ENCODE measurements at places on chromosomes 7 and 10.
A peak's percentile ranks its signal among the peaks of the same experiment; 100 is the strongest.

DNA sequence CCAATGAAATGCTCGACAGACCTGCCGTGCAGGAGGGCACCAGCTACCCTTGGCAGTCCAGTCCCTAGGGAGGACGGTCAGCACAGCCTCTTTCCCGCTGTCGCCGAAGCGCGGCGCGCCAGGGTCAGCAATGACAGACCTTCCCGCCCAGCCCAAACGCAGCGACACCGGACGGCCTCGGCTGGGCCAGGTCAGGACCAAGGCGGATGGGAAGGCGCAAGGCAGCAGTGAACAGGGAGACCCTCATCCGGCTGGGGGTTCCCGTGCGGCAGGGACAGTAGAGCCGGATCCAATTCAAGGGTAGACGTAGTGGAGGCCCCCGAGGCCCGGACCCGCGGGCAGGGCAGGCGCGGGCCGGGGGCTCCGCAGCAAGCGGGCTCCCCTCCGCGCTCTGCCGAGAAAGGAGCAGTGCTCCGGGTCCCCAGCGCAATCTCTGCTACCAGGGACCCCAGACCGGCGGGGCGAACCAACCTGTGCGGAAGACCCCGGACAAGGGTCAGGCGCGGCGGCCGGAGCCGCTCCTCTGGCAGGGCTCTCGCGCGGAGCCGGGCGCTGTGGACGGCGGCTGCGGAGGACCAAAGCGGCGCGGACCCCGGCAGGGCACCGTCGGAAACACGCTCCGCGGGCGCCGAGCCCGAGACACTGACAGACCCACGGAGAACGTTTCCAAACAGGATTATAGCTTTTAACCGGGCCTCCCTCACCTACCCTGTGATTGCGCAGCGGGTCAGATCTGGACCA, at the start of gene SEC31B:
Gene SEC31B, minus strand, starts transcription at position 551 of the 741 bp plus-strand sequence. CDS start 2,909 bp downstream, outside the sequence.
- no peak for DNase-seq

GRCh38 chr7:2233926-2234325, 1.2 kb upstream of the MAD1L1 start:
- DNase-seq: no peak

DNA sequence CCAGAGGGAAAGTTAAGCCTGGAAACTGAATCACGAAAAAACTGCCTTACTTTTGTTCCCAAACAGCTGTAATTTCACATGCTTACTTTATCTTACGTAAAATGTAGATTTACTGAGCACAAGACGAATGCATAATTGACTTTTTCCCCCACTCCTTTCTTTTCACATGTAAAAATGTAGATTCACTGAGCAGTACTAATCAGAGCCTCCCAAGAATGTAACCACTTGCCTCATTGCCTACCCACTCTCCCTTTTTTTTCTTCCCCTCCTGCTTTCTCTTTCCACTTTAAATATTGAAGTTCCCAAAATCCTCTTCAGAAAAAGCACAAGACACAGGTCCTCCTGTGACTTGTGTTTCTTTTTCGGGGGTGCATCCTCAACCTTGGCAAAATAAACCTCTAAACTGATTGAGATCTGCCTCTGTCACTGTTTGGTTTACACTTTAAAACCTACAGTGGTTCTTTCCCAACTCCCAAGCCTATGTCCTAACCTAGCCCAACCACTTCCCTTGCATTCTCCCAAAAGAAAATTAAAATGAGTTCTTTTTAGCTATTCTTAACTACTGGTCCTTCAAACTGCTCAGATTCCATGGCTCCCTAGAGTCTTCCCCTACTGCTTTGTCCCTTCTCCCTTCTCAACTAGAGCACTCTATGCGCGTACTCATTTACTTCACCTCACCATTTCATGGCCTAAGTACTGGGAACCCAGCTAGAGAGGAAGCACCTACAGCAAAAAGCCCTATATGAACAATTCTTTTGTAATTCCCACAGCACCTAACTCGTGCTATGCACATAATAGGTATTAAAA, 236.6 kb upstream of the MKLN1 start:
- DNase-seq: no peak

DNA sequence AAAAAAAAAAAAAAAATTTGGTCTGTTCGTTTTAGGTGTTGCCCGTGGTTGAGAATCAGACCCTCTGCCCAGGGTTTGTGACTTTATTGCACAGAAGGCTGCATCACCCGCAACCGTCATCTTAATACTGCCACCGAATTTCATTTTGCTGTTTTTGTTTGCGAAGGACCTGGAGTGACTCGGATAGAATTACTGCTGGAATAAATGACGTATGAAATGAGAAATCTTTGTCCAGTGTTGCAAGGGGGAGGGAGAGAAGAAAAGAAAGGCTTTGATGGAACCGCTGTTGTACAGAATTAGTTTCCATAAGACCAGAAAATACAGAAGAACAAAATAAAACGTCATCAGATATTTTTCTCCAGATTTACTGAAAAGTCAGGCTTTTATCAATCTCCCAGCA, 103.3 kb downstream of the GALNT17 start:
- DNase-seq: no peak

GRCh38 chr7:45446195-45446944, 127.8 kb upstream of the ADCY1 start:
- DNase-seq: no peak

DNA sequence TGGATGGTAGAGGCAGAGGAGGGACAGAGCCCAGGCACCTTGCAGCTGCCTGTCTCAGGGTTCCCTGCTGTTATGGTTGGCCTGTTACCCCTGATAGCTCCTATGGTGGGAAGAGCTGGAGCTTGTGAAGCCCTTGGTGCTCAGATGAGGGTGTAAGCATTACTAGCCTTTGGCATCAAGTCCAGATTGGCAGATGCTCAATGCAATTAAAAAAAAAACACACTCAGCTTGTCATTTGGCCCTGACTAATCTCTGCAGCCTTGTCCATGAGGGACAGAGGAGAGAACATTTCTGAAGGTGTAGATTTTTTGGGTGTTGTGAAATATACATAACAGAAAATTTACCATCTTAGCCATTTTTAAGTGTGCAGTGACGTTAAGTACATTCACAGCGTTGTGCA, 86.3 kb downstream of the PLPP4 start:
- no peak for DNase-seq

GRCh38 chr10:63819753-63820329, 298.6 kb downstream of the REEP3 start:
- DNase-seq: no peak

DNA sequence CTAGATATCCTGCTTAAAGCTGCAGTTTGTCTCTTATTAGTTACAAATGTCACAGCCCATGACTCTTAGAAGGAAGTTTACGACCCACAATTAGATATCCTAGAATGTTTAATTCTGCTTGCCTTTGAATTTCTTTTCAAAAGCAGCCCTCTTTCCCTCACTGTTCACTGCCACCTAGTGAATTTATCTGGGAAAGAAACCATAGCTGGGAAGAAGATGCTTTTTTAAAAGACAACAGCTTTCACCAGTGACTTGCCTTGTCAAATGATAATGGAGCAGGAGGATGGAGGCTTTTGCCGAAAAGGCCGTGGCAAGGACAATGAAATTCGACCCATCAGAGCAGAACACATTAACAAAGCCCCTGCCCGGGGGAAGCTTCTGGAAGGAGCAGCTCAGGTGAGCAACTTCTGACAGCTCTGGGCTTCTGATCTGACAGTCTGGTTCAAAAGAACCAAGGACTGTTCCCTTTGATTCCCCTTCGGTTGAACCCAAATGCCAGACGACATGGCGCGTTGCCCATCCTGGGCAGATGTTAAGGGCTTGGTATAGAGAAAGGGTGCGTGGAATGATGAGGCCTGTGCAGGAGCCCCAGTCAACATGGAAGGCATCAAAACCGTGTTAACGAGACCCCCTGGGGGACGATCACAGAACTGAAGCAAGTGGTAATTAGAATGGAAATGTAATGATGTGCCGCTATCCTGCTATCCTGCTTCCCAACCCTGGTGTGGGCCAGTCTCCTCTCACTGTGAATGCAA, 236.8 kb downstream of the FRMD4A start:
- peak; percentile 8 for DNase-seq

DNA sequence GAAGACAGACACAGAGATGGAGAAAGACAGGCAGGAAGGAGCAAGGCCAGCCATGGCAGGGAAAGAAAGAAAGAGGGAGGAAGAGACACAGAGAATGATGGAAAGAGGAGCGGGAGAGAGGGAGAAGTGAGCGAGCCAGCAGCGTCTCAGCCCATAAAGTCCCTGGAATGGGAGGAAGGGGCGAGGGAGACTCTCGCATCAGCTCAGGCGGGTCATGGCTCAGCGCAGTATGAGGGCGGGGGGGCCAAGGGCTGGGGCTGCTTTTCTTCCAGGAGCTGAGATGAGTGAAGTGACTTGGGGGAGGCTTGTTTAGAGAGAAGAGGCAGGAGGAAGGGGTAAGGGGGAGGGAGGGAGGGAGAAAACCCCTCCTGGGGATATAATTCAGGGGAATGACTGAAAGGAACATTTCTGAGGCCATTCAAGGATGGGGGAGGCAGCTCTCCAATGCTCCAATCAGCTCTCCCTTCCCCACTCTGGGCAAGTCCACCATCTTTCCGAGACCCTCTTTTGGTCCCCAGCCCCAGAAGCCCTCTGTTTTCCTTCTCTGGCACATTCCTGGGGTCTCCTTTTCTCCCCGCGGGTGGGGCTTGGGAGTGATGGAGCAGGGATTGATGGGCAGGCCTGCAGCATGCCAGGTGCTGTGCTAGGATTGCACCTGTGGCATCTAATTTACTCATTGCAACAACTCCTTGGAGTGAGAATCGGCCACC, 87.9 kb downstream of the HIF1AN start:
- DNase-seq: no peak

- peak; percentile 50 for DNase-seq
Observed at GRCh38 chr10:89414146-89414878, at the start of gene IFIT5. Gene IFIT5, plus strand, starts transcription at chr10:89414568. Its CDS starts 231 bp downstream, at chr10:89414799.

GRCh38 chr10:63493004-63493403, 27.2 kb upstream of the JMJD1C start:
- no peak for DNase-seq

DNA sequence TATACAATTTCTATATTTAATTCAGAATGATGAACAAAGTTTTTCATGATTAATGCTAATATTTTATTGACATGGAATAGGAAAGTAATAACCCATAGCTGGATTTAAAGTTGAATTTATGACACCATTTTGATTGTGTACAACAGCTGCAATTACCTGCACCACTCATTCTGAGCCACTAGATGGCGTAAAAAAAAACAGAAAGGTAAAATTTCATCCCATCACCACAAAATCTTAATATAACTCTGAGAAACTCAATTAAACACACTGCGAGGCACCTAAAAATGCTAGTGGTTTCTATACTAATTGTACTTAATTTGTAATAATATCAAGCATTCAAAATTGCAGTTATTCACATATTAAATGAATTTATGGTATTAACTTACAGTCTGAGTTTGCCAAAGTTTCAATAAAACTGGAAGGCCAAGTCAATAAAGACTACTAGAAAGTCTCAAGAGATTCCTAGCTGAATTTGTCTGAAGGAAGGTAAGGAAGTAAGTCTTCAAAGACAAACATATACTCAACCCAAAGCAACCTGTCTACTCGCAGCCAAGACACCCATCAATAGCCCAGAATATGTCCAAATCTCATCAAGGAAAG, 182.5 kb downstream of the SKAP2 start:
- DNase-seq: no peak

- no peak for DNase-seq
Observed at GRCh38 chr7:45000093-45001032, at the start of gene CCM2. Gene CCM2, plus strand, starts transcription at chr7:45000201. Its CDS starts 133 bp downstream, at chr7:45000334.

GRCh38 chr7:73809467-73809951, 21.3 kb upstream of the CLDN4 start:
- no peak for DNase-seq

- DNase-seq: no peak
Observed at GRCh38 chr10:100637785-100638184, 102.0 kb downstream of the HIF1AN start.

DNA sequence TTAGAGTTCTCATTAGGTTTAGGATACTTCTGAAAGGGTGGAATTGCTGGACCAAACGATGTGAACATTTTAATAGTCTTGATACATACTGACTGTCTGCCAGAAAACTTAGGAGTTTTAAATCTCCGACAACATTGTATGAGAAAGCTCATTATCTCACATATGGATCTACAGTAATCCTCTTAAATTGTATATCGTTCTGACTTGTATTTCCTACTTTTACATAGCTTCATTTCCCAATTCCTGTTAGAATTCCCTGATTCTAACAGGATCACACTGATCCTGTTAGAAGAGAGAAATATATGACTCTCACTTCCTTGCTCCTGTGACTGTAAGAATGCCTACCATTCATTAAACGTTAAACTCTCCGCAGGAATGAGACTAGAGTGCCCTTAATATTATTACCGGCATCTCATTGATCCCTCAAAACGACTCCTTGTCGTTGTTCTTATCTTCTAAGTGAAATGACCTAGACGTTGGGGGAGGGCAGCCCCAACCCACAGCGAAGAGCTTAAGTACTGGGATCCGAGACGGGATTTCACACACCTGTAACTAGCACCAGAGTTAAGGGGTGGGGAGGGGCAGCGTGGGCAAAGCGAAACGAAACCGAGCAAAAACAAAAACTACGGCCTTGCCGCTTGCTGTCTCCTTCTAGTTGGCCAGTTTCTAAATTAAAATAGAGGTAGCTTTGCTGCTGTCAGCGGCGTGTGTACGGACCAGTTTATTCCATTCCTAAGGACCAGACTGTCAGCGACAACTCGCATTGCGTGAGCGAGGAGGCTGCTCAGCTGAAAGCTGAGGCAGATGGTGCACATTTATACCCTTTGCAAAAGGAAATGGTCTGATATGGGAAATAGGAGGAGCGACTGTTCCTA, 678 bp upstream of the TMEM106B start:
- DNase-seq: peak; percentile 38

DNA sequence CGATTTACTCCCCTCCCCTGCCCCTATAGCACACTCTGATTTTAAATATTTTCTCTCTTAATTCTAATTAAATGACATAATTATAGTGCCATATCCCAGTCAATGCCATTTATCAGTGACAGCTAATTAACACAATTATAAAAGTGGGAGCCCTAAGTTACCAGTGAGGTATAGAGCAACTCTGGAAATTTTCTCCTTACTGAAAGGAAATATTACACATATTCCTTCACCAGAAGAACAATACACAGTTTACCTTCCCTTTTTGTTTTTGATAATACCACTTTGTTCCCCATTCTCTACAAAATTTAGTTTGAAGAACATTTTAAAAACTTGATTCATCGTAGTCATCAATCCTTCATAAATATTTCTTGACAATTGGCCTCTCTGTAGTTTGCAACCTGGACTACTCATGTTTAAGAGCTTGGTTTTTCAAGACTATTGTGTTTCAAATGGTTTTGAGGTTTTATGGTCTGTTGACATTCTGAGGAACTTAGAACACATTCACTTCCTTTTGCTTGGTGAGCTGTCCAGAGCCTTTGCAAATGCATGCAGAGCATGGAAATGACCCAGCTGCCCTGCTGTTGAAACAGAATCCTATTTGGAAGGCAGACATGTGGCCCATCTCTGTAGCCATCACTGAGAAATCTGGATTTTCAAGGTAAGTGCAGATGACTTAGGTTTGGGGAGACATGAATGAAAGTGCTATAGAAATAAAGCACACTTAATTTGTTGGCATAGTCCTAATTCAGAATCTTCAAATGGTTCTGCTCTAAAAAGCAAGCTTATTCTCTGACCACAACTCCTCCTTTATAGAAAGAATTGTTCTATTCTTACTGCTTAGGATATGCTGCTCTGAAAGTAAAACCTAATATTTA, at the start of gene GPR141:
Gene GPR141, plus strand, starts transcription at position 521 of the 875 bp plus-strand sequence. CDS start 56,628 bp downstream, outside the sequence.
- DNase-seq: peak; percentile 46

GRCh38 chr7:106535234-106535932, 125.6 kb downstream of the CCDC71L start:
- no peak for DNase-seq

Measured in CD4-positive, alpha-beta T cell (primary cell).